ENCODE measurements at places on chromosomes 5 and 9. TPM values are rescaled to one million over a fixed set of nuclear protein-coding genes. Genes with fewer than 3 reads are reported as not detected.

PCDHA3 gene
- not detected for total RNA-seq

TCF7 gene
- total RNA-seq: 68.7 TPM

SERF1B gene
- 11.4 TPM for total RNA-seq

TXNDC8 gene
- total RNA-seq: not detected

S1PR3 gene
- total RNA-seq: 0.23 TPM

PCDHB2 gene
- not detected for total RNA-seq

SHOC1 gene
- total RNA-seq: not detected

FIBCD1 gene
- not detected for total RNA-seq

EPB41L4B gene
- total RNA-seq: 0.74 TPM

ZBED3 gene
- 6.3 TPM for total RNA-seq

SLC36A3 gene
- not detected for total RNA-seq

PKD2L2 gene
- not detected for total RNA-seq

PAXX gene
- 57.2 TPM for total RNA-seq

CCDC192 gene
- not detected for total RNA-seq

OR13D1 gene
- not detected for total RNA-seq

SLC27A4 gene
- total RNA-seq: 21.0 TPM

APBA1 gene
- total RNA-seq: 0.23 TPM

C5orf63 gene
- 10.9 TPM for total RNA-seq

SLC6A7 gene
- not detected for total RNA-seq

FRMD3 gene
- 0.52 TPM for total RNA-seq

PCDHB6 gene
- not detected for total RNA-seq

GFI1B gene
- not detected for total RNA-seq

SLC2A6 gene
- 9.3 TPM for total RNA-seq

JAKMIP2 gene
- 0.58 TPM for total RNA-seq

SLC34A1 gene
- total RNA-seq: not detected

POU4F3 gene
- total RNA-seq: not detected

TAF11L10 gene
- total RNA-seq: not detected

CTSV gene
- total RNA-seq: 0.20 TPM

MOB3B gene
- total RNA-seq: 1.3 TPM

KIAA1958 gene
- total RNA-seq: 8.8 TPM

KIF20A gene
- 57.2 TPM for total RNA-seq

FLT4 gene
- 6.0 TPM for total RNA-seq

FSD1L gene
- 2.1 TPM for total RNA-seq

SH2D3C gene
- 20.4 TPM for total RNA-seq

KIF24 gene
- 6.5 TPM for total RNA-seq

CFAP157 gene
- not detected for total RNA-seq

PCDHGA9 gene
- total RNA-seq: not detected

NUP214 gene
- 73.2 TPM for total RNA-seq

ITK gene
- total RNA-seq: 200 TPM

SLC6A19 gene
- not detected for total RNA-seq

SHC3 gene
- not detected for total RNA-seq

CMYA5 gene
- total RNA-seq: 0.16 TPM

MARCOL gene
- total RNA-seq: not detected

PCDHB4 gene
- total RNA-seq: not detected

CCNI2 gene
- 6.9 TPM for total RNA-seq

DND1 gene
- 2.7 TPM for total RNA-seq

FER gene
- 9.0 TPM for total RNA-seq

SPATA31C1 gene
- not detected for total RNA-seq

TMC1 gene
- not detected for total RNA-seq

SCGB3A2 gene
- total RNA-seq: not detected

TMEM215 gene
- total RNA-seq: not detected

IER5L gene
- total RNA-seq: 1.1 TPM

SHB gene
- 1.2 TPM for total RNA-seq

PPIC gene
- not detected for total RNA-seq

SH3GL2 gene
- total RNA-seq: not detected

SLCO6A1 gene
- not detected for total RNA-seq

DMGDH gene
- not detected for total RNA-seq

IFNA21 gene
- not detected for total RNA-seq

PCDHB5 gene
- not detected for total RNA-seq

Measured in activated naive CD8-positive, alpha-beta T cell treated with anti-CD3 and anti-CD28 coated beads for 36 hours (primary cell).